ENCODE measurements at places on chromosomes 7 and 10.

DNA sequence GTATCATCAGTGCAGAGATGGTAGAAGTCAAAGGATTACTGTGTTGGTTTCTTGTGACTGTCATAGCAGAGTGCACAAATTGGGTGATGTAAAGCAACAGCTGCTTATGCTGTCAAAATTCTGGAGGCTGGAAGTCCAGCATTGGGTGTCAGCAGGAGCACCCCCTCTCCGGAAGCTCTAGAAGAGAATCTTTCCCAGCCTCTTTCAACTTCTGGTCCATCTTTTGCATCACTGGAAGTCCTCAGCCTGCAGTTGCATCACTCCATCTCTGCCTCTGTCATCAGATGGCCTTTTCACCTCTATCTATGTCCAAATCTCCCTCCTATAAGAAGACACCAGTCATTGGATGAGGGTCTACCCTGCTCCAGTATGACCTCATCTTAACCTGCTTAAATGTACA, 35.8 kb upstream of the GALNTL5 start:
- DNase-seq: no peak

GRCh38 chr10:95459446-95460045, 101.6 kb downstream of the SORBS1 start:
- DNase-seq: no peak

DNA sequence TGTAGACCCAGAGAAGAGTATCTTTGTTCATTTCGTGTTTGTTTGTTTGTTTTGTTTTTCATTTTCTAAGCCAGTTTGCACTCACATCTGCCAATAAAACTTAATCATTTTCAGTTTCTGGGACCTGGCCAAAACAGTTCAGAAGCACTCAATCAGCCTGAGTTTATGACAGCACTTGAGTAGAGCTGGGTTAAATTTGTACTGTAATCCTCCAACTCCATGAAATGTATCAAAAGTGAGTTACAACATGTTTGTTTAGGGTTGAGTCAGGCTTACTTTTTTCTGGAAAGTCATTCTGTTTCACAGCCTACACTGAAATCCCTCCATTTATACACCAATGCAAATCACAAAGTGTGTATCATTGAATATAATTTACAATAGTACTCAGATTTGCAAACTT, 91.9 kb downstream of the ZWINT start:
- no peak for DNase-seq

DNA sequence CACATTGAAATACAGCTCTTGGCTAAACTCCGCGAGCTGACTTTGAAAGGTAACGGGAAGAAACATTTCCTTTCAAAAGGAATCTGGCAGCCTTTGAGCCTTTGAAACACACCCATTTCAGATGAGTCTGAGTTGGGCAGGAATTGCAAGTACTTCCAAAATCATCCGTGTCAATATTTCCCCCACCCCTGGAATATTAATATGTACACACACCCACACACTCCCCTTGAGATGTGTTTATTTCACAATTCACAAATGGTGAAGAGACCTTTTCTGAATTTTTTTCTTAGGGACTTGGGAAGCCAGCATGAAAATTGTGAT, 438.7 kb upstream of the NRP1 start:
- DNase-seq: no peak

- DNase-seq: no peak
These were observed 750.3 kb downstream of the ANKRD7 start for GRCh38 chr7:118974836-118975235.

DNA sequence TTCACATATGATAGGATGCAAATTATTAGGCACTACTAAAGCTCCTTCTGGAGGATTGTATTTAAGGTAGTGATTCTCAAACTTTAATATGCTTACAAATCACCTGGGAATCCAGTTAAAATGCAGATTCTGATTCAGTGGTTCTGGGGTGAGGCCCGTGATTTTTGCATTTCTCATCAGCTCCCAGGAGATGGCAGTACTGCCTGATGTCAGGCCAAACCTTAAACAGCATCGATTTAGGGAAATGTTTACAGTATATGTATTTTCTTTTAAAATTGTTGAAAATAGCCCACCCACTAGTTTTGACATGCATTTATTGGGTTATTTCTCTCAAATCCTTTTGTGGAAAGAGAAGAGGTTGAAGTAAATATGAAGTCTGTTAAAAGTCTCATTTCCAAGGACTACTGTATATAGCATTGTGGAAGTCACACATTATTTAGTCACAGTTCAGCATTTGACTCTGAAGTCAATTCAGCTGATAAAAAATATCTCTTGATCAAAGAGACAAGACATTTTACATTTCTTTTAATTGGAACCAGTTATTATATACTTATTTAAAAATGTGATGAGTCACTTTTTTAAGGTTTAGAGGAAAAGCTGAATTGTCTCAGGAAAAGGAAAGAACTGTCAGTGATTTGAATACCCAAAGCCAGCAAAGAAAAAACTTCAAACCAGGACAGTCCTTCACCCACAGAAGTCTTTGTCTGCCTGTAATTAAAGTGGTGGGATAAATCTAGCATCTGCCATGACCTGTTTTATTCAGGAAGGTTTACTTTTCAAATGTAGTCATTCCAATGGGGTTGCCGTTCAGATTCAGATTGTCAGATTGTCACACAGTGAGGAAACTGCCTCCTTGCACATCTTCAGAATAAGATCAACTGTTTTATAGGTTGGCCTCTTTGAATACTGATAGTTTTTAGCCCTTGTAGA, 21.1 kb upstream of the HBP1 start:
- peak; percentile 55 for DNase-seq

- no peak for DNase-seq
These were observed 243.8 kb upstream of the MDFIC start for GRCh38 chr7:114678116-114678515.

- no peak for DNase-seq
These were observed 13.1 kb downstream of the PLCE1 start for GRCh38 chr10:94006591-94007550.

- peak; percentile 99 for DNase-seq
These were observed 28.1 kb downstream of the ARL4A start for GRCh38 chr7:12715372-12716133.

GRCh38 chr7:96202102-96202501, 119.8 kb downstream of the SLC25A13 start:
- DNase-seq: no peak

- DNase-seq: peak; percentile 70
These were observed 48.8 kb upstream of the MYL10 start for GRCh38 chr7:101677797-101678479.

GRCh38 chr7:78780560-78780959, 672.9 kb downstream of the MAGI2 start:
- no peak for DNase-seq

DNA sequence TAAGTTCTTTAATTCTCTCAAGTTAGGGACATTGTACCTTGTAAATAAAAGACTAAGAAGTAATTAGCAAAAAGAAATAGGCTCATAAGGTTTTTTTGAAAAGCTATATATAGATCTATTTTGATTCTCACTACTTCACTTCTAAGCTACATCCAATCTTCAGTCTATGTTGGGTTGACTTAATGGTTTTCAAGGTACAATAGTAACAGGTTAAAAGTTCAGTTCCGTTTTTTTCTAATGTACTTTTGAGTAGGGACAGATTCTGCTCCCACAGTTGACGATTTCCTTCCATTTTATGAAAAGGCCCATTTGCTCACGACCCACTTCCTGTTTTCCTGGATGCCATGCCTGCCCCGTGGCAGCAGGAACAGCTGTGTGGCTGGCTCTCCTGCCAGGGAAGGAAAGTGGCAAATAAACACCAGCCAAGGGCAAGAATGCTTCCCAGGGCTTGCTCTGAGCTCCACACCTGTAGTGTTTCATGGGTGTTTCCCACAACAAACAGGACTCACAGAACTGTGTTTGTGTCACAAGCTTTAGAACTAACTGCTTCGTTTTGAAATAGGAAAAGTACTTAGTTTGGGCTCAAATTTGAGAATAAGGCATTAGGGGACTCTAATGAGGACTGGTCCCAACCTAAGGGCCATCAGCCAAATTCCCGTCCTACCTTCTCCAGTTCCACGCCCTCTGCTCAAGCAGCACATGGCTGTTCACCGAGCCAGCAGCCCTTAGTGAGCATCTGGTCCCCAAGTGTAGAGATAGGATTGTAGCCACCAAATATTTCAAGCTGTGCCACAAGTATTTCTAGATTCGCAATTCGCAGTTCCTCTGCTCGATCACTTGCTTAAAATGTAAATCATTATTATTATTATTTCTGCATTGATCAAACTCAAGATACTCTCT, 240.7 kb downstream of the COBL start:
- peak; percentile 22 for DNase-seq

- no peak for DNase-seq
These were observed 9.1 kb downstream of the SDHAF3 start for GRCh38 chr7:97126483-97127171.

DNA sequence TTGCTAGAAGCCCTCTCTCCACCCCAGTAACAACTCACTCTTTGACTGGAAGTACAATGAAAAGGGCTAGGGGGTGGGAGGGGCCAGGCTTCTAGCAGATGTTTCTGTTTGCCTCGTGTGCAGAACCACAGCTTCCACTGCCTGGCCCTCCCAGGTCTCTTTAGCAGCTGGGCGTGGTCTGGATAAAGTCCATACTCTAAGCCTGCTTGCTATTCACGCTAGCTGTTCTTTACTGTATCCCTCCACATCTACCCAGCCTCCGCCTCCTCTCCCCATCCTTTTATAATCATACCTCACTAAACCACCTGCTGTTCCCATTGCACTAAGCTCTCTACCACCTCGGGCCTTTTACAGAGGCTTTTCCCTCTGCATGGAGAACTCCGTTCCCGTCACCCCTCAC, 288.8 kb downstream of the CAMK1D start:
- DNase-seq: peak; percentile 0

DNA sequence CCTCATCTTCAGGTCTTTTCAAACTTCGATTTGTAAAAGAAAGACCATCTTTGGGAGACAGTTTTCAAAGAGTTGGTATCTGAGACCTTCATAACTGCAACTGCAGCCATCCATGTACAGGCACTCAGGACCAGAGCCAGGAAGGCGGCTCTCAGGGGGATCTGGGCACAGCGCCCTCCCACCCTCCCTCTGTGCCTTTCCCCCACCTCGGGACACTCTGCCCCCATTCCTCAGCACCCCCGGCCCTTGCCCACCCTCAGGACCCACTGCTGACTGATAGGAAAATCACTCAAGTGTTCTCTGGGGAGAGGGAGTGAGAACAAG, 143.6 kb downstream of the CUBN start:
- no peak for DNase-seq

GRCh38 chr7:41975849-41976248, 261.2 kb downstream of the GLI3 start:
- no peak for DNase-seq

GRCh38 chr10:132991706-132992432, 49.5 kb upstream of the CFAP46 start:
- no peak for DNase-seq
